ENCODE measurements at places on chromosomes 16 and 17. TPM values are rescaled to one million over a fixed set of nuclear protein-coding genes. Genes with fewer than 3 reads are reported as not detected.

The PRSS21 gene
- total RNA-seq, result not detected

The DYNLRB2 gene
- total RNA-seq, result 8.5 TPM

The LGALS9 gene
- total RNA-seq, result 58.1 TPM

The ABCC11 gene
- 0.32 TPM for total RNA-seq

The CTRB2 gene
- not detected for total RNA-seq

The GJD3 gene
- total RNA-seq, result not detected

The KRTAP4-5 gene
- total RNA-seq, result not detected

The SLC12A3 gene
- not detected for total RNA-seq

The MAPT gene
- 15.1 TPM for total RNA-seq

The TMEM94 gene
- total RNA-seq, result 62.5 TPM

The SEC14L5 gene
- total RNA-seq, result 1.3 TPM

The GAS7 gene
- 21.8 TPM for total RNA-seq

The TOP2A gene
- 2.5 TPM for total RNA-seq

The ODAD4 gene
- total RNA-seq, result 0.48 TPM

The PRR15L gene
- total RNA-seq, result 38.7 TPM

The FBXL16 gene
- not detected for total RNA-seq

The GAS2L2 gene
- 0.33 TPM for total RNA-seq

The TMEM238L gene
- total RNA-seq, result 0.66 TPM

The CDH11 gene
- total RNA-seq, result 41.8 TPM

The CRYBA1 gene
- not detected for total RNA-seq

The CDRT15L2 gene
- not detected for total RNA-seq

The MT1X gene
- total RNA-seq, result 2,679 TPM

The CD300LF gene
- 0.32 TPM for total RNA-seq

The MT3 gene
- not detected for total RNA-seq

The LCAT gene
- total RNA-seq, result 11.8 TPM

The PRSS36 gene
- total RNA-seq, result 0.98 TPM

The CYLD gene
- total RNA-seq, result 62.9 TPM

The SKAP1 gene
- 7.5 TPM for total RNA-seq

The SP6 gene
- 3.6 TPM for total RNA-seq

The DNAH2 gene
- 1.5 TPM for total RNA-seq

The USP22 gene
- 115 TPM for total RNA-seq

The TBC1D3I gene
- 0.64 TPM for total RNA-seq

The KNOP1 gene
- total RNA-seq, result 15.4 TPM

The FAM234A gene
- 69.3 TPM for total RNA-seq

The CYBC1 gene
- 61.9 TPM for total RNA-seq

The PRKAR1A gene
- total RNA-seq, result 432 TPM

The GNG13 gene
- not detected for total RNA-seq

The MT1M gene
- total RNA-seq, result 120 TPM

The CCT6B gene
- 4.4 TPM for total RNA-seq

The MT1E gene
- total RNA-seq, result 513 TPM

The MT1H gene
- total RNA-seq, result not detected

The PAFAH1B1 gene
- 99.5 TPM for total RNA-seq

The OR2C1 gene
- not detected for total RNA-seq

The SMIM22 gene
- 58.7 TPM for total RNA-seq

The GP1BA gene
- not detected for total RNA-seq

The SNX11 gene
- total RNA-seq, result 14.2 TPM

The MYH1 gene
- 1.9 TPM for total RNA-seq

The TBC1D3B gene
- 7.6 TPM for total RNA-seq

The HSBP1 gene
- 29.7 TPM for total RNA-seq

The CFAP119 gene
- 17.1 TPM for total RNA-seq

The KCTD5 gene
- 19.6 TPM for total RNA-seq

The ACSF2 gene
- total RNA-seq, result 86.3 TPM
